ENCODE measurements at places on chromosomes 4 and X. TPM values are rescaled to one million over a fixed set of nuclear protein-coding genes. Genes with fewer than 3 reads are reported as not detected.

DNA sequence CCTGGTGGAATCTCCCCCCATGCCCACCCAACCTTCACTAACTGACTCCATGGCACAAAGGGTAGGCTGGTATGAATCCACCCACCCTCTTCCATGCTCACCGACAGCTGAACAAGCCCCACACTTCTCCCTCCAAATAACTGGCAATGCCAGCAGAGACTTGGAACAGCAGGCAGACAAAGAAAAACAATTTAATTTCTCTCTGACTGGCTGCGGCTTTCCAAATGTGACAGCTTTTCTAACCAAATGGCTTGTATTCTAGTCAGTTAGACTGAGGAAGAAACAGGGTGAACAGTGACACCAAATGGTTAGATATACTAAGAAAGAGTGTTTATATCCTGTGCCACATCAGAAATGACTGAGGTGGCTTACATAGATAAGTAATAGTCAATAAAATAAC is 199.3 kb upstream of the ADAMTS3 start:
- no peak for DNase-seq

DNA sequence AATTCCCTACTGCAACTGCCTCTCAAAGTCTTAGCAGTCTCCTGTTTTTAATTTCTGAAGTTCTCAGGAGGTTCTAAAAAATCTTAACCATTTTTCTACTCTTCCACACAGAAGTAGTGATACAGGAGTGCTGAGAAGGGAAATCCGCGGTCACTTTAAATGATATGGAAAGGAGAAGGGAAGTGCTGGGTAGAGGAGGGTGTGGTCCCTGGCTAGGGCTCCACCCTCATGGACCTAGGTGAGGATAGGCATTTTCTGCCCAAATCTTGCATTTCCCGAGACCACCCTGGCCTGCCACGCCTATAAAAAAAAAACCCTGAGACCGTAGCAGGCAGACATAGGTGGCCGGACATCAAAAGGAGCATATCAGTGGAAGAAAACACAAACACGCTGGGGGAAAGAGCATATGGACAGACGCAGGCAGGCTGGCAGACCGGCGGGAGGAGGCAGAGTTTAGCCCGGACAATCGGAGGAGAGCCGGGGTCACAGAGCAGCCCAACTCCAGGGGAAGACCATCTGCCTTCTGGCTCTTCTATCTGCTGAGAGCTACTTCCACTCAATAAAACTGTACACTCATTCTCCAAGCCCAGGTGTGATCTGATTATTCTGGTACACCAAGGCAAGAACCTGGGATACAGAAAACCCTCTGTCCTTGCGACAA is 85.7 kb downstream of the POU3F4 start:
- no peak for DNase-seq

DNA sequence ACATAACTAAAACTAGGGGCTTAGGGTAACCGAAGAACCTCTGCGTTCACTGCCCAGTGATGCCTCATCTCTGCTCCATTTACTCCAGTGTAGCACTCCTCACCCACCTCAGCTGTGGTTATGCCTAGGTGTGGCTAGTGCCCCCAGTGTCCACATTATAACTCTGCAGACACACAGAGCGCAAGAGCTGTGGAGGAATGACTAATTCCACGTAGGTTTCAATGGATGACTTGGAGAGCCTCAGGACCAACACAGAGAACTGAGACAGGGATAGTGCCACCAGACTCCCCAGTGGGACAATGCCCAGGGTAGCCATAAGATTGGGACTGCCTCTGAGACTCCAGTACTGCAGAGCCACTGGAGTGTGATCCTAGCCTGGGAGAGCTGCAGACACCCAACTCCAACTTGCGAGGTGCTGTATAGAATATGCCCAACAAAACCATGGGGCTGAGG is 542.4 kb upstream of the DIPK2B start:
- DNase-seq: no peak

GRCh38 chr4:36326476-36327029 is 45.1 kb downstream of the DTHD1 start:
- no peak for DNase-seq

GRCh38 chrX:133353233-133353632 is 62.1 kb downstream of the GPC4 start:
- DNase-seq: no peak

SSX4B gene
- not detected for total RNA-seq

HTRA3 gene
- 0.65 TPM for total RNA-seq

SERPINA7 gene
- not detected for total RNA-seq

IL15 gene
- 0.61 TPM for total RNA-seq
